ENCODE measurements at places on chromosomes 16 and 17. TPM values are rescaled to one million over a fixed set of nuclear protein-coding genes. Genes with fewer than 3 reads are reported as not detected.
A peak's percentile ranks its signal among the peaks of the same experiment; 100 is the strongest.

The NPW gene
- total RNA-seq, result not detected

The TEDC2 gene
- 1.0 TPM for total RNA-seq

The SGCA gene
- total RNA-seq, result 215 TPM

The ALOX12 gene
- total RNA-seq, result not detected

The KCNJ16 gene
- total RNA-seq, result not detected

The BRICD5 gene
- total RNA-seq, result 4.2 TPM

GRCh38 chr17:80832266-80832676, 159.4 kb upstream of the CHMP6 start:
- DNase-seq, result peak; percentile 48
- H3K27me3 ChIP-seq, result no peaks in the 10 kb centered on the region
- H3K27ac ChIP-seq, result peak overlapping the region; percentile 77
- H3K4me1 ChIP-seq, result peaks cover 21% of the 10 kb centered on the region
- H3K36me3 ChIP-seq, result no peaks in the 10 kb centered on the region

GRCh38 chr16:10608687-10609401, 28.4 kb upstream of the EMP2 start:
- H3K36me3 ChIP-seq, result no peaks in the 10 kb centered on the region
- H3K4me1 ChIP-seq, result no peaks in the 10 kb centered on the region
- H3K27me3 ChIP-seq, result no peaks in the 10 kb centered on the region
- peak overlapping the region; percentile 6 for H3K27ac ChIP-seq

DNA sequence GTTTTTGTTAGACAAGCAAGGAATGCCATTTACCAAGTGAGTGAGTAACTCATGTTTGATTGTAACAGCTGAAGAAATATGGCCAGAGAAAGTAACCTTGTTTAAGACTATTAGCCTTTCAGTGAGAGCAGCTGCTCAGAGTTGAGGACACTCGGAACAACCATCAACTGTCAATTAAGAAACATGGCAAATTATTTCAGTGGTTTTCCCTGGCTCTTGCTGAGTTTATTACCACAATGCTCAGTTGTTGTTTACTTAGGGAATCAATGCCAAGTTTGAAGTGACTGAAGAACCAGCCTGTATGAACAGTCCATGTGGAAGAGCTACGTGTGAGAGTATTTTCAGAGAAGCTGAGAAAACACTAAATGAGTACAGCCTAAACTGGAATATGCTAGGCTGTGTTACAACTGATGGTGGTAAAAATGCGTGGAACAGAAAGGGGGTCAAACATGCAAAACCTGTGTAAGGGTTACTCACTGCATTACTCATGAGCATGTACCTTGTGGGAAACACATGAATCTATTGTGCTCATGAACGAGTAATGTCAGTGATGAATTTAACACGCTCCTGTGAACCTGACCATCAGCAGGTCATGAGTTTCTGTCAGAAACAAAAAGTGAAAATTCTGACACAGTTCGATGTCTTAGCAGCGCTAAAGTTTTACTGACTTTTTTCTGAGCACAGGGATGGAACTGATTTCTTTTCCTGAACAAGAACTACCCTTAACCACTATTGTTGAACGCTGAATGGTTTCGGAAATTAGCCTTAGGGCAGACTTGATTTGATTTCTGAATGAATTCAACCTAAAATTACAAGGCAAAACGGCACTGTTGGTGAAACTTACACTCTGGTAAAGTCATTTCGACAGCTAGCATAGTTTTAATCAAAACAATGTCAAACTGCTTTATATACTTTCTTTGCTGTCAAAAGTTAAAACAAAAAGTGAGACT, 33.5 kb downstream of the GNA13 start:
- no peak overlapping the region for H3K4me3 ChIP-seq
- H3K27me3 ChIP-seq, result no peaks in the 10 kb centered on the region
- H3K36me3 ChIP-seq, result no peaks in the 10 kb centered on the region
- H3K4me1 ChIP-seq, result peaks cover 20% of the 10 kb centered on the region

DNA sequence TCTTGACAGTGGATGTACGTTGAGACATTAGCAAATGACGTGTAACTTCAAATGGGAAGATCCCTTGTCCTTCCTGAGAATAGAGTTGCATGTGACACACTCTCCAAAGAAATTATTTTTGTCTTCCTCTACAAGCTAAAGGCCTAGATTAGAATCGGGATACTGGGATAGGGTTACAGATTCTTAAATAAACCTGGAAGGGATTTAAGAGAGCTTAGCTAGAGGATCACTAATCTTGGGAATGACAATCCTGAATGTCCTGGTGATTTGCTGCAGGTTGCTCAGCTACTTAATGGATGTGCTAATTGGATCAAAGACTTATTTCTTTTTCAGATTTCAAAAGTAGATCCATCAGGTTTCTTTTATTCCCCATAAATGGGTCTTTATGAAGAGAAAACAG, 101.9 kb downstream of the KCNJ2 start:
- H3K27ac ChIP-seq, result no peak overlapping the region
- H3K4me3 ChIP-seq, result no peak overlapping the region
- H3K36me3 ChIP-seq, result no peaks in the 10 kb centered on the region
- H3K4me1 ChIP-seq, result no peaks in the 10 kb centered on the region

DNA sequence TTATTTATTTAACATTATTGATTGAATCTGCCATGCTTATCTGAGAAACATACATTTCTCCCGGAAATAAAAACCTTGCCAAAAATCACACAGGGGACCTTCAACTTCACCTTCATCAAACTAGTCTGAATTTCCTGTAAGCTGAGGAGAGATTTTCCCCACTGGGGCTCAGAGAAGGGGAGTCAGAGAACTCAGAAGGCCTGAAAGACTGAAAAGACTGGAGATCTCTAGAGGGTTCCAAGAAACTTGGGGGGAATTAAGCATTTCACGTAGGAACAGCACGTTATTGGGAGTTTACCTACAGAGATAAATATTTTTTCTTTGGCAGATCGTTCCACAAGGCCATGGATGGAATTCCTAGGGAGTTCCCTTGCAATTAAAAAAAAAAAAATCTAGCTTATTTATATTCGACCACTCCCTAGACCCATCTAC, 528 bp upstream of the NOL11 start:
- no peaks in the 10 kb centered on the region for H3K27me3 ChIP-seq
- H3K36me3 ChIP-seq, result peaks cover 7% of the 10 kb centered on the region
- peak overlapping the region; percentile 86 for H3K27ac ChIP-seq
- DNase-seq, result no peak
- no peaks in the 10 kb centered on the region for H3K4me1 ChIP-seq

- no peak overlapping the region for H3K27ac ChIP-seq
- H3K27me3 ChIP-seq, result no peaks in the 10 kb centered on the region
- peaks cover 5% of the 10 kb centered on the region for H3K4me1 ChIP-seq
- no peaks in the 10 kb centered on the region for H3K36me3 ChIP-seq
Measured at GRCh38 chr17:66522591-66523272, 220.3 kb downstream of the PRKCA start.

DNA sequence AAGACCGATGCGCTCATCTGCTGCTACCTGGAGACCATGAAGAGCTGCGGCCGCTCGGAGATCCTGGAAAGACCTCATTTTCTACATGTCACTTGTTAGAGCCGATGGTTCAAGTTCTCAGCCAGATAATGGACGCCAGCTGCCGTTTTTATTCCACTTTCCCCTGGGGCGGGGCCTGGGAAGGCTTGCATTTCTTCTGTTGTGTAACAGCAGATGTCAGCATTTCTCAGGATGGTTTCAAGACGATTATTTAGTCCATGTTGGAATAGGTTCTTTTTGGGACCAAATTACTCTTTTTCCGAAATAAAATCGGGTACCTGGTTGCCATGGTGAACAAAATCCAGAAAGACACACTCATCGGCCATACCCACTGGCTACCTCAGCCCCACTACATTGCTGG, 1418.3 kb downstream of the CDH11 start:
- no peak for DNase-seq
- H3K27me3 ChIP-seq, result no peaks in the 10 kb centered on the region
- H3K4me1 ChIP-seq, result no peaks in the 10 kb centered on the region

DNA sequence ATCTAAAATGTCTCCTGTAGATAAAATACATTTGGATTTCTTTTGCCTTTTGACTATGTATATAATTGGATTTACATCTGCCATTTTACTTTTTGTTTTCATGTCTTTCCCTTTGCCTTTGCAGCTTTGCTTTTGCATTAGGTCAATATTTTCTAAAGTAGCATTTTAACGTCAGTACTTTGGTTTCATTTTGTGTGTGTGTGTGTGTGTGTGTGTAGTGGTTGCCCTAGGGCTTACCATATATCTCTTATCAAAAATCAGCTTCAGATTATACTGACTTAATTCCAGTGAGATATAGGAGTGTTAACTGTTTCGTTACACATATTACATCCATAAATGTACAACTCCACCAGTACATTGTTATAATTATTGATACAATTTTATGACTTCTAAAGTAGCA, 26.1 kb downstream of the AKTIP start:
- H3K27ac ChIP-seq, result no peak overlapping the region
- DNase-seq, result no peak
- no peak overlapping the region for H3K4me3 ChIP-seq

DNA sequence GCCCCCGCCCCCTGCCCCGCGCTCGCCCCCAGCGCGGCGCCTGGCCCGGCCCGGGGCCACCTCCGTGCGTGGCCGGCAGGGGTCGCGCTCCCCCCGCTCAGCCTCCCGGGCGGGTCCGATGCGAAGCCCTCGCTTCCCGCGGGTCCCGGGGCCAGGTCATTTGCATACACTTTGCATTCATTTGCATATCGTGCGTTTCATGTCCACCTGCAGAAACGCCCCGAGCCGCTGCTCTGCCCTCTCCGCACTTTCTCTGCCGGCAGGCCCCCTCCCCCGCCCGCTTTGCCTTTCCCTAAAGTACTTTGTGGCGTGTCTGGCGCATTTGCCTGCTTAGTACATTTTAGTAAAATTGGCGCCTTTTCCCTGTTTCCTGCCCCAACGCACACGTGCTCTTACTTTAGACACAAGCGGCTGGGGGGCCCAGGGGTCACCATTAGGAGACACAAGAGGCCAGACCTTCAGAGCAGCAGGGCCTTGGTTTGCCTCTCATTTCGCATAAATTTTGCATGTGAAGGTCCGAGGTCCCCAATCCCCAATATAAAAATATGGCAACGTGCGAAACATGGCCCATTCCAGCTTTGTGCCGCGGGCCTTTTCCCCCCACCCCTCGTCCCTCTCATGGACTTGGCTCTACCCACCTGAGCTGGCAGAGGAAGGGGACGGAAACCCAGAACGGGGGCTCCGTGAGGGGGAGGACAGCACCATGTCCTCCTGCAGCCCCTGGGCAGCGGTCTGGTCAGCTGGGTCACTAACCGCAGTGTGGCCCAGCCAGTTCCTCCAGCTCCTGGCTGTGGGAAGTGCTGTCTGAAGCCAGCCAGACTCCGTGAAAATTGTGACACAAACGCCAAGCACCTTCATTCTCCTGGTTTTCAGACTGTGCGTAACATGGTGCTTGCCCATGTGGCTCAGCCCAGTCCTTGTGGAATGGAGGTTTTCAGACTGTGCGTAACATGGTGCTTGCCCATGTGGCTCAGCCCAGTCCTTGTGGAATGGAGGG, 34.8 kb downstream of the CBFA2T3 start:
- peak overlapping the region; percentile 82 for H3K27ac ChIP-seq
- H3K27me3 ChIP-seq, result no peaks in the 10 kb centered on the region
- DNase-seq, result no peak
- no peaks in the 10 kb centered on the region for H3K36me3 ChIP-seq
- H3K4me1 ChIP-seq, result peaks cover 20% of the 10 kb centered on the region

GRCh38 chr17:1947743-1948516, 77.2 kb downstream of the RTN4RL1 start:
- no peak overlapping the region for H3K4me3 ChIP-seq
- no peaks in the 10 kb centered on the region for H3K4me1 ChIP-seq
- H3K27me3 ChIP-seq, result no peaks in the 10 kb centered on the region

DNA sequence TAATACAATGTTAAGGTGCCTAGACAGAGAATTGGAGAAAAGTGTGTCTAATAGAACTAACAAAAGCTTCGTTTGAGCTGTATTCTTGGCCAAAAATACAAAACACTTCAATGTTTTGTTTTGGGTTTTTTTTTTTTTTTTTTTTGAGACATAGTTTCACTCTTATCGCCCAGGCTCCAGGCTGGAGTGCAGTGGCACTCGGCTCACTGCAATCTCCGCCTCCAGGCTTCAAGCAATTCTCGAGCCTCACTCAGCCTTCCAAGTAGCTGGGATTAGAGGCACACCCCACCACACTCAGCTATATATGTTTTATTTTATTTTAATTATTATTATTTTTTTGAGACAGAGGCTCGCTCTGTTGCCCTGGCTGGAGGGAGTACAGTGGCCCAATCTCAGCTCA, 38.3 kb upstream of the CARMIL2 start:
- no peak for DNase-seq
- no peaks in the 10 kb centered on the region for H3K4me1 ChIP-seq
- H3K27me3 ChIP-seq, result no peaks in the 10 kb centered on the region
- H3K27ac ChIP-seq, result no peak overlapping the region
- H3K36me3 ChIP-seq, result no peaks in the 10 kb centered on the region

GRCh38 chr17:81154961-81155360, 10.3 kb upstream of the PVALEF start:
- no peak for DNase-seq
- H3K27me3 ChIP-seq, result no peaks in the 10 kb centered on the region
- no peaks in the 10 kb centered on the region for H3K36me3 ChIP-seq
- no peaks in the 10 kb centered on the region for H3K4me1 ChIP-seq
- no peak overlapping the region for H3K27ac ChIP-seq
- no peak overlapping the region for H3K4me3 ChIP-seq

GRCh38 chr17:33324736-33325135, 31.6 kb upstream of the ASIC2 start:
- no peak overlapping the region for H3K27ac ChIP-seq
- no peaks in the 10 kb centered on the region for H3K36me3 ChIP-seq
- no peaks in the 10 kb centered on the region for H3K27me3 ChIP-seq
- no peak overlapping the region for H3K4me3 ChIP-seq
- DNase-seq, result no peak

GRCh38 chr16:22320572-22321339, 23.5 kb downstream of the POLR3E start:
- H3K4me3 ChIP-seq, result no peak overlapping the region
- no peak overlapping the region for H3K27ac ChIP-seq
- H3K27me3 ChIP-seq, result no peaks in the 10 kb centered on the region
- DNase-seq, result no peak

DNA sequence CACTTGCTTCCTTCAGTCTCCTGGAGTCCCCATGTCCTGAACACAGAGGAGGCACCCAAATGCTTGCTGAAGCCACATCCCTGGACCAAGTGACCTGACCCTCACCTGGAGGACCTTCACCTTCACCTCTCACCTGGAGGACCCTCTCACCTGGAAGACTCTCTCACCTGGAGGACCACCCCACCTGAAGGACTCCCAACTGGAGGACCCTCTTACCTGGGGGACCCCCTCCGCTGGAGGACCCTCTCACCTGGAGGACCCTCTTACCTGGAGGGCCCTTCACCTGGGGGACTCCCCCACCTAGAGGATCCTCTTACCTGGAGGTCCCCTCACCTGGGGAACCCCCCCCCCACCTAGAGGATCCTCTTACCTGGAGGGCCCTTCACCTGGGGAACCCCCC, 573 bp upstream of the CDK10 start:
- no peak for DNase-seq
- H3K4me1 ChIP-seq, result peaks cover 13% of the 10 kb centered on the region
- no peak overlapping the region for H3K27ac ChIP-seq
- H3K4me3 ChIP-seq, result no peak overlapping the region

DNA sequence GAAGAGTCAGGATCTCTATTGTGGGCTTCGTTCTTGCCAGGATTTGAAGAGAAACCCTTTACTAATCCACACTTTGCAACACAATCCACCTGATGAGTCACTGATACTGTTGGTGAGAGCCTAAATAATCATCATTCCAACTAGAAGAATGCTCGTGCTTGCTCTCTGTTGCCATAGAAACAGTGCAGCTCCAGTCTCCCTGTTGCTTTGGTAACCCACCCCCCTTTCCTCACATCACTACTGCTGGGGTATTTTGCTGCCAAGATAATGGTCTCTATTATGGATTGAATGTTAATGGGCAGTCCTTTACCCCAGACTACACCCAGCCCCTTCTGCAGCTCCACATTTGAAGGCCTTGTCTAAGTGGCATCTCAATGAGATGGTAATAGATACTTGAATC, 190.4 kb downstream of the ABCC12 start:
- no peaks in the 10 kb centered on the region for H3K36me3 ChIP-seq
- H3K27ac ChIP-seq, result no peak overlapping the region
- H3K4me3 ChIP-seq, result no peak overlapping the region
- H3K4me1 ChIP-seq, result no peaks in the 10 kb centered on the region
- DNase-seq, result no peak
- no peaks in the 10 kb centered on the region for H3K27me3 ChIP-seq

All from heart left ventricle (tissue), 16 donors.